Cortex of kidney (tissue), 1 donor: ENCODE measurements at places on chromosomes 2 and 18.

GRCh38 chr18:48813833-48814489 lies 136.8 kb downstream of the SMAD7 start:
- DNase-seq: no peak

GRCh38 chr2:46207591-46207990 lies 89.6 kb upstream of the EPAS1 start:
- DNase-seq: no peak

- DNase-seq: no peak
These were observed 363.0 kb upstream of the FANCL start for GRCh38 chr2:58604096-58604495.

DNA sequence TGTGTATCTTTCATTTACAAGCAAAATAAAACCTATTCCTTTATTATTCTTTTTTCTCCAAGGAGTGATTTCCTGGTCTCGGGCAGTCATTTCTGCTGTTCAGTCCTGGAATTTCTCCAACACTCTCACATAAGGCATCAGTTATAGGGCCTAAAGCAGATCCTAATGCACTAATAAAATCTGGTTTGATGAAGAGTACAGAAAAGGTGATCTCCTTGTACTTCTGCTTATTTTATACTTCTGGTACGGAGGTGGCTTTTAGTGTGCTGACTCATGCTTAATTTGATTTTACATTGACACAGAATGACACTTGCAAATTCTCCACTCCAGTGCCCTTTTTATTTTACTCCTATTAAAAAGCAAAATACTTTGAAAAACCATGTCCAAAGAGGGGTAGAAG lies 157.4 kb downstream of the DOK6 start:
- no peak for DNase-seq

GRCh38 chr2:24513281-24514071 lies 22.4 kb downstream of the NCOA1 start:
- no peak for DNase-seq

- no peak for DNase-seq
These were observed 36.9 kb downstream of the RAPH1 start for GRCh38 chr2:203498161-203498560.

DNA sequence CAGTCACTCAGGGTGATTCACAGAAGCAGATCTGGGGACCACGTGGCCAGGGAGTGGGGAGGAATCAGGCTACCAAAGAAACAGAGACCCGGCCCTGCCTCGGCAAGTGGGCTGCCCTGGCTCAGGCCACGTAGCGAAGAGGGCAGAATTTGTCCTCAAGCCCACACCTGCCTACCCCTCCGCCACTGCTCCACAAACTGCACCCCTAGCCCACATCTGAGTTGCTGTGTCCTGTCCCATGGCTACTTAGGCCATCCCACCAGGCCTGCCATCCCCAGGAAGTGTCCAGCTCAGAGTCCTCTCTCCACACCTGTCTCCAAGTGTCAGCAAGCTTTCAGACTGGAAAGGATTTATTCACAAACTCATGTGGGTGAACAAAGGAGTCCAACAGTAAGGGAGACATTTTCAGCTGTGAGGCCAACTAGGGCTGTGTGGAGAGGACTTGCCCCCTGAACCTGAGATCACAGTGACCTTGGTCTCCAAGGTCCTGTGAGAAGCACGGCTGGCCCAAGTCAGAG lies 31.7 kb upstream of the ASPRV1 start:
- no peak for DNase-seq

DNA sequence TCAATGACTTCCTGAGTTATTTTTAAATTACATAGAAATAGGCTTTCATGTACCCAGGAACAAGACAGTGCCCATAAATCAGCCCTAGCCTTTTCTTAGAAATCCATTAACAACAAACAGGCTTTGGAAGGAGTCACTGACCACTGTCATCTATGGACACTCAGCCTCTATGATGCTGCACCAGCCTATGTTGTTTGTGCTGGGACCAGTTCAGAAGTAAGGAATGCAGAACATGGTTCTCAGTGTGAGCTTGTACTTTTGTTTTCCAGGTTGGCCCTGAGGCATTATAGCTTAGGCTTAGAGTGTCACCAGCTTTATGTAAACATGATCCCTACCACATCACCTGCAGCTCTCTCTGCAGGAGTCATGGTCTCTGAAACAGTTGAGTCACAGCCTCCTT lies 335.7 kb upstream of the CDH7 start:
- no peak for DNase-seq

DNA sequence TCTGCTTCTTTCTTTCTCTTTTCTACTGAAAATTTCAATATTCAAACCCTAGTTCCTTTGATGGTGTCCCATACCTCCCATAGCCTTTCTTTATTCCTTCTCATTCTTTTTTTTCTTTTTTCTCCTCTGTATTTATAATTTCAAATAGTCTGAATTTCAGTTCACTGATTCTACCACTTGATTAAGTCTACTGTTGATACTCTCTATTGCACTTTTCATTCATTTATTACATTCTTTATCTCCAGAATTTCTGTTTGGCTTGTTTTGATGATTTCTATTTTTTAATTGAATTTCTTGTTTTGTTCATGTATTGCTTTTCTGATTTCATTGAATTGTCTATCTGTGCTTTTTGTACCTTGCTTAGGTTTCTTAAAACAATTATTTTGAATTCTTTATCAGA lies 111.9 kb upstream of the VRK2 start:
- DNase-seq: no peak

DNA sequence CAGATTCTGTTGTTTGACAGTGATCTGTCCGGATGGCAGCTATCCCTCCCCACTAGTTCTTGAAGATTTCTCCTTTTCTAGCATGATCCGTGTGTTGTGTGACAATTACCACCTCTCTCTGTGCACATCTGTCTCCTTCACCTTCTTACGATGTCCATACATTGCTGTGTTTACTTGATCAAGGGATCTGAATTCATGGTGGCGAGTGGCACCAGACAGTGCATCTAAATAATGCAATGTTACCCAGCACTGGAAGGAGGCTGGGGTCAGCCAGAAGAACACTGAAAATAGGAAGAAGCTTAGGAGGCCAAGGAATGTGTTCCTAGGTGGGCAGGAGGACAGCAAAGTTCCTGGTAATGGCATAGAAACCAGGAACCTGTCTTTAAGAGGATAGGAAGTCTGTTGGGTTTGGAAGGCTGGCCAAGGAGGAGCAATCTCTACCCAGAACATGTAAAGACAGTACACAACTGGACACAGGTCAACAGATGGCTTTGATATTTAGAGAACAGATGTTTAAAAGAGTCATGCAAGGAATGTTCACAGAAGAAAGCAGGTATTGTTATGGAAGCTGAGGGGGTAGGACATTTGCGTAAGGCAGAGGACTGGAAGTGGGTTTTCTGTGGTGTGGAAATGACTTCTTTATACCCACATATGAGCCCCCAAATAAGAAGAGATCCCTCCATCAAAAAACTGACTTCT lies 126.4 kb downstream of the HRH4 start:
- no peak for DNase-seq

DNA sequence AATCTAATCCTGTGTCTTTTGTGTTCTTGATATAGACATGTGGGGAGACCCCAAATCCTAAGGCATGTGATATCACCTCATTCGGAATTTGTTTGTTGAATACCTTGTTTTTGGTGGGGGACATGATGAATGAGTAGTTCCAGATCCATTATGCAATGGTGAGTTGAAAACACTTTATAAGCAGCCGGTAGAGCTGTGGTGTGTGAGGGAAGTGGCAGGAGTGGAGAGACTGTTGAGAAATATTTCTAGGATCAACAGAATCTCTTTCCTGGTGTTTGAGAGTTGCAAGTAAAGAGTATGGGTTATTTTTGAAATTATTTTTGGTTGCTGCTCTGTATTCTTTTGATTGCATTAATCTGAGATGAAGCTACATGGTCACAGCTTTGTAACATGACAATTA lies 34.4 kb downstream of the LHCGR start:
- DNase-seq: no peak

DNA sequence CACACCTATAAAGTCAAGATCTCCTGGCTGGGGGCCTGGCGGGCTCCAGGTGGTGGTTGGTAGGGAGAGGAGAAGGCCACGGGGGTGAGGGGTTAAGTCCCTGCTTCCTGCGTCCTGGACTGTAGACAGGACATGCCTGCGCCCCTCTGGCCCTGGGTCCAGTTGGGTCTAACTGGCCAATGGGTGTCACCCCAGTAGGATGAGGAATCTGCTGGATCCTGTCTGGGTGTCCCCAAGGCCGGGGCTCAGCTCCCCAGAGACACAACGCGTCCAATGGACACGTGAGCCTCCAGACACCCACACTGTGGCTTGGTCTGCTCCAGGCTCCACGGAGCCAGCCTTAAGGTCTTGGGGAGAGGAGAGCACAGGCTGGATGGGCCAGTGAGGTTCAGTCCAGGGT lies 19.6 kb downstream of the AQP12A start:
- no peak for DNase-seq

DNA sequence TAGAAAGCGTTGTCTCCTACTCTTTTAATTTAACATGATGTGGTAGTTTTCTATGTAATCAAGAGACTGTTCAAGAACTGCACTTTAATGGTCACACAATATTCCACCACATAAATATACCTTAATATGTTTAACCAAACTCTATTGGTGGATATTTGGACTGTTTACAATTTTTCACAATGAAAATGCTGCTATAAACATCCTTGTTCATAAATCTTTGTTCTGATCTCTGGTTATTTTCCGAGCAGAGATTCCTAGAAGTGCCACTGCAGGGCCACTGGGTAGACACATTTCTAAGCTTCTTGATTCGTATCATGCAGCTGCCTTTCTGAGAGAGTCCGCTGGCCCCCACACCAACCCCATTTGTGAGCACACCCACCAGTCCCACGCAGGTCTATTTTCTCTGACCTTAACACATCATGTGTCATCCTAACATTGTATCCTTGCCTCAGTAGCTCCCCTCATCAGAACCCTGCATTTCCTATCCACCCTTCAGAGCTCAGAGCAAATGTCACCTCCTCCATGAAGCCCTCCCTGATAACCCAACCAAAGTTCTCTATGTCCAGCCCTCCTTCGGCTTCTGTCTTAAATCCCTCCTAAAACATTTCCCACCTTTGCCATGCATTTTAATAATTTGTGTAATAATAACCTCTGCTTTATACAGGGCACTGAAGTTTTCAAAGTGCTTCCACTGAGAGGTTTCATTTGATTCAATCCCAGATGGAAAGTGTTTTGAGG lies 26.6 kb downstream of the KCNK3 start:
- no peak for DNase-seq

GRCh38 chr18:8750954-8751415 lies 45.6 kb downstream of the MTCL1 start:
- no peak for DNase-seq

- DNase-seq: no peak
These were observed 166.8 kb downstream of the TPGS2 start for GRCh38 chr18:36661999-36662398.

- no peak for DNase-seq
These were observed 229.3 kb upstream of the TRIB2 start for GRCh38 chr2:12487253-12488004.

- no peak for DNase-seq
These were observed 213.4 kb upstream of the STK17B start for GRCh38 chr2:196384729-196385128.

DNA sequence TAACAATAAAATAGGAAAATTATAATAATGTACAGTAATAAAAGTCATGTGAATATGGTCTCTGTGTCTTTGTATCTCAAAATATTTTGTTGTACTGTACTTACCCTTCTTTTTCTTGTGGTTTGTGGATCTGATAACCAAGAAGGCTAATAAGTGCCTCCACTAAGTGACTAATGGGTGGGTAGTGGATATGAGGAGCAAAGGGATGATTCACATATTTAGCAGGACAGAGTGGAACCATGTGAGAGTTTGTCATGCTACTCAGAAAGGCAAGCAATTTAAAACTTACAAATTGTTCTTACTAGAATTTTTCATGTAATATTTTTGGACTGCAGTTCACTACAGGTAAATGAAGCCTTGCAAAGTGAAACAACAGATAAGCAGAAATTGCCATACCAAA lies 1241.2 kb upstream of the CDH2 start:
- no peak for DNase-seq

GRCh38 chr2:128153786-128154185 lies 62.8 kb downstream of the UGGT1 start:
- no peak for DNase-seq

GRCh38 chr2:25018681-25019080 lies 23.2 kb upstream of the EFR3B start:
- no peak for DNase-seq

DNA sequence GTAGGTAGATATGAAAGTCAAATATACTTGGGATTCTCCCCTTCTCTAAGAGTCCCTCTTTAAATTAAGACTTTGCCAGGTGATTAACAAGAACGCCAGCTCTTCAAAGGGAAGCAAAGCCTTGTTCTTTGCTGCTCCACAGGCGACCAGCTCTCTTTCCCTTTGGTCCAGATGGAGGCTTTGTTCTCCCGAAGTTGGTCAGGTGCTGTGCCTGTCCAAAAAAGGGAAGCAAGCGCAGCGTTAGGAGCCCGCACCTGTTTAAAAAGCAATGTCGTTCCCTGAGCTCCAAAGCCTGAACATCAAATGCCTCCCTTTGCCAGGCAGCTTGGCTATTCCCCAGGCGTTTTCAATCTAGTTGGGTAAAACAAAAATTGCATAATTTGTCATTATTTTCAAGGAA lies 1913.1 kb upstream of the PIK3C3 start:
- no peak for DNase-seq

DNA sequence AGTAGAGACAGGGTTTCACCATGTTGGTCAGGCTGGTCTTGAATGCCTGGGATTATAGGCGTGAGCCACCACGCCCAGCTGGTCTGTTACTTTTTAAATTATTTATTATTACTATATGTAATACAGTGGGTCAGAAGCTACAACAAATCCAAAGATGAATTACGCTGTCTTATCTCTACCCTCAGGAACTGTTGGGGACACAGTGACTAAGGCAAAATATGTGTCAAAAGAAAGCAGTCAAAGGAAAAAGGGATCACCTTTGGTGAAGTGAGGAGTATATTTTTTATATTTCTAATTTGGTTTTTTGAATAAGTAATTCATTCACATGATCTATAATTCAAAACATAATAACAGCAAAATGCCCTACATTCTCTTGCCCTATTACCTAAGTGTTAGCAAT lies 4.7 kb downstream of the CREB1 start:
- DNase-seq: no peak

GRCh38 chr2:7346336-7346735 lies 429.1 kb downstream of the RNF144A start:
- DNase-seq: no peak

DNA sequence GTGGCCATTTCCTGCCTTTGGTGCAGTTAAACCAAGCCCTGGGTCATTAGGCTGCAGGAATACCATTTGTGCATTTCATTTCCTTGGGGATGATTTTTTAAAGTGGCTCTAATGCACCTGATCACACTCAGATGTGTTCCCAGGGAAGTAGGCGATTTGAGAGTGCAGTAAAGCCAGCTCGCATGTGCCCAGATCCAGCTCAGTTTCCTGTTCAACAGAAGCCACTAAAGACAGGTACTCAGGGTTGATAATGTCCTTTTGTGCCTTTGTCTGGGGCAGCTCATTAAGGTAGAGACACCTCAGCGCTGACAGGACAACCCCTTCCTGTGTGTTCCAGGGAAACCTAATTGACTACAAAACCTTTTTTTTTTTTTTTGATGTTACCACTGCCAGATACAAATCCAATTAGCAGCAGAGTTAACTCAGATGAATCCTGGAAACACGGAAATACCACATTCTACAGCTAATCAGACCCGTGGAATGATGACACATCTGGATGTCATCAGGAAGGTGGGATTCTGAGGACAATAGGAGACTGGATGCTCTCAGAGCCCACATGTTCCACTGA lies 15.2 kb upstream of the CHRNA1 start:
- DNase-seq: no peak
